ENCODE measurements at places on chromosomes 6 and 20.

GRCh38 chr6:9523462-9523861, 891.4 kb downstream of the TFAP2A start:
- DNase-seq: peak; percentile 90

- DNase-seq: no peak
These were observed 1.1 kb downstream of the NDRG3 start for GRCh38 chr20:36744764-36745191.

GRCh38 chr6:114342826-114343781, at the start of gene HS3ST5:
Gene HS3ST5 (minus strand): TSS chr6:114343023. CDS start chr6:114062845, 280,178 bp downstream.
- no peak for DNase-seq

- no peak for DNase-seq
These were observed 24.7 kb downstream of the PACSIN1 start for GRCh38 chr6:34490390-34491090.

DNA sequence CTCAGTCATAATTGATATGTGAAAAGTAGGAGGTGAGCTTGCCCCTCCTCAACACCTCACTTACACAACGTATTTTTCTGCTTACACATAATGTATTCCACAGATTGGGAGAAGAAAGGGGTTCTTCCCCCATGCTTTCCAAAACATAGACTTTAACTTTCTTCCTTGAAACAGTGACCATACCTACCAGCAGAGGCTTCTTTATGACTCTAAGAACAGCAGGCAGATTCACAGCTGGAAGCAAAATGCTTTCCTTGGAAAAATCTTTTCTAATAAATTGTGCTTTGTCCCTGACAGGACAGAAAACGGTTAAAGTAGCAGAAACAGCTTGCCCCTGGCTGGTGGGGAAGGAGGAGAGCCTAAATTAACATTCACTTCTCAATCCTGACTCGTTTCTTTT, 629.1 kb upstream of the IMPG1 start:
- DNase-seq: no peak

DNA sequence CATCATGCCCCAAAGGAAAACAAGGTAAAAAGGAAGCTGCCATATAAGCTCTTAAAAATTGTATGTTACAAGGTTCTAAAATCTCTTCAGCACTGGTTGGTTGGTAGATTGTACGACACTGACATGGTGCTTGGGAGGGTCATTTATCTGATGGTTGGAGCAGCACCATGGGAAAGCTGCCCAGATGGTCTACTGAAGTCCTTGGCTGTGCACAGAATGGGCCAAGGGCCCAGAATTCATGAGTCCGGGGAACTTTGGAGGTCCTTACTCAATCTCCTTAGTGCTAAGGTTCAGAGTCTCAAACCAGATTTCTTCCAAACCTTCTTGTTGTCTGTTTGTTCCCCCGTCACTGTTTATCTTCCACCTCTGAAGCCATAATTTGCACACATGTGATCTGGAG, 314.4 kb downstream of the ESR1 start:
- no peak for DNase-seq

- no peak for DNase-seq
These were observed 77.0 kb downstream of the ADTRP start for GRCh38 chr6:11701573-11701972.

DNA sequence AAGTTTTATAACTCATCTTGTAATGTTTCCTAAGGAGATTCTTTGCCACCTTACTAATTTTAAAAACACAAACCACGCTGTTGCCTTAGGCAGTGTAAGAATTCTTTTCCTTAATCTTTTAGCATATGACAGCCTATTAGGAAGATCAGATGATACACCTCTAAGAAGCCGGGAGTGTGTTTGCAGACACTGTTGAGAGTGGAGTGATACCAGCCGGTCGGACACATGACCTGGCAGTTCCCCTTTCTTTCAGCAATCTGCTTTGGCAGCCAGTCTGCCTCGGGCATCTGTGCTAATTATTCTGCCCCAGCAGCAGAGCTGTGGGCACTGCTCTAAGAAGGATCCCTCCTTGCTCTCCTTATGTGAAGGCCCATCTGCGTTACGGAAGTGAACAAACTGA, 50.9 kb downstream of the PLCB4 start:
- no peak for DNase-seq

DNA sequence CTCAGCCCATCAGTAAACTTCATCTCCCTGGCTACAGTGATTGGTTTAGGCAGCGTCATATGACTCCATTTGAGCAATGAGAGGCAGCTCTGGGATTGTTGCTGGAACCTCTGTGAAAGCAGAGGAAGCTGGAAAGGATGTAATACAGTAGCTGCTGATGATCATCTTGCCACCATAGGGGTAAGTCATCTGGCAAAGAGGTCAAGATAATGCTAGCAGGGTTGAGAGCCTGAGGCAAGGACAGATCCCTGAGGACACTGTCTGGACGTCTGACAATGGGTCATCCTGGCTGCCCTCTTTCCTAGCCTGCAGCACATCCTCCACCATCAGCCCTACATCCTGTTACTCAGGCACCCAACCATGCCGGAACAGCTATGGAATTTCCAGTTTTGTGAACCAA, 25.5 kb upstream of the FKBP1A start:
- DNase-seq: no peak

GRCh38 chr6:169396554-169397163, 143.0 kb upstream of the THBS2 start:
- no peak for DNase-seq

DNA sequence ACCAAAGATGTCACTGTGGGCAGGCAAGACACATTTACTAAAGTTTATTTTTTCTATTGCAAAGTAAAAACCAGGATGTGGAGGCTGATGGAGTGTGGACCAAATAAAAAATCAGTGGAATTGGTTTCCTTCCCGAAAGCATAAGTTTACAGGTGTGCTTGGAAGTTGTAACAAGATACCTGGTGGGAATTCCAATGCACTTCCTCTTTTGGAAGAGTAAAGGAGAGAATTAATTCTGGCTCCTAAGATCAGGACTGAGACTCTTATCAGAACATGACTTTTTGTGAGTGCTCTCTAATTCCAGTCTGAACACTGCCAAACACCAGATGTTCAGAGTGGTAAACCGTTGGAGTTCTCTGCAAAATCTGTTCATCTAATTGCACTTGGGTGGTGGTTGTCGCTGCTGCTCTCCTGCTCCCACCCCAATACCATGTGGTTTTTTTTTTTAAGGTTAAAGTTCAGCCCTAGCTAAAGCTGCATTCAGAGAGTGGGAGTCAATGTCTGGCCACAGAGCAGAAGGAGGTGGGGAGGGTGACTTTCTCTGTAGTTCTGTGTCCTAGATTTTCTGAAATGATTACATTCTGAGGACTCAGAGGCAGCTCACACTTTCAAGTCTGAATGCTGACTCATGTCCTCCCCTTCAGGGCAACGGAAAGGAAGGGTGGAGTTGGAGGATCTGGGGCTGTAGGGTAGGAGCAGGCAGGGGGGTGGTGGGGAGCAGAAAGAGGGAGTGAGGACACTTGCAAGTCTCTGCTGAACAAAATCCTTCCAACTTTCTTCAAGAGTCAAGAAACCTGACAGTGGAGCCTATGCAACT, 275.8 kb upstream of the PRDM1 start:
- DNase-seq: peak; percentile 67

- DNase-seq: no peak
These were observed 47.2 kb downstream of the CTNNBL1 start for GRCh38 chr20:37741055-37741454.

- no peak for DNase-seq
These were observed 16.4 kb downstream of the RNF24 start for GRCh38 chr20:3998998-3999397.

- DNase-seq: no peak
These were observed 149.8 kb downstream of the EYS start for GRCh38 chr6:65557224-65557623.

DNA sequence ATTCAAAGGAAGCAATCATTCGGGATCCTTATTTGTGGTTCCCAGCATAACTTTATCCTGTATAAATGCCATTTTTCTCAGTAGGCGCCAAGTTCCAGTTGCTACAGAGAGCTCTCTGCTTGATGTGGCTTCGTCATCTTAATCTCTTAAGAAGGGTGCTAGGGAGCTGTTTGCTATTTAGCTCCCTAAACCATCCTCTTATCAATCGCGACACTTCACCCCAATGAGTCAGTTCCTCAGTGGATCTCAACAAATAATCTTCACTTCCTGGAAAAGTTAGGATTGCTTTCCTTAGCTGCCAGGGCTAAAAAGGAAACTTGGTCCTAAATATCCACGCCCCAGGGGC, 1.3 kb upstream of the NKAIN2 start:
- no peak for DNase-seq

DNA sequence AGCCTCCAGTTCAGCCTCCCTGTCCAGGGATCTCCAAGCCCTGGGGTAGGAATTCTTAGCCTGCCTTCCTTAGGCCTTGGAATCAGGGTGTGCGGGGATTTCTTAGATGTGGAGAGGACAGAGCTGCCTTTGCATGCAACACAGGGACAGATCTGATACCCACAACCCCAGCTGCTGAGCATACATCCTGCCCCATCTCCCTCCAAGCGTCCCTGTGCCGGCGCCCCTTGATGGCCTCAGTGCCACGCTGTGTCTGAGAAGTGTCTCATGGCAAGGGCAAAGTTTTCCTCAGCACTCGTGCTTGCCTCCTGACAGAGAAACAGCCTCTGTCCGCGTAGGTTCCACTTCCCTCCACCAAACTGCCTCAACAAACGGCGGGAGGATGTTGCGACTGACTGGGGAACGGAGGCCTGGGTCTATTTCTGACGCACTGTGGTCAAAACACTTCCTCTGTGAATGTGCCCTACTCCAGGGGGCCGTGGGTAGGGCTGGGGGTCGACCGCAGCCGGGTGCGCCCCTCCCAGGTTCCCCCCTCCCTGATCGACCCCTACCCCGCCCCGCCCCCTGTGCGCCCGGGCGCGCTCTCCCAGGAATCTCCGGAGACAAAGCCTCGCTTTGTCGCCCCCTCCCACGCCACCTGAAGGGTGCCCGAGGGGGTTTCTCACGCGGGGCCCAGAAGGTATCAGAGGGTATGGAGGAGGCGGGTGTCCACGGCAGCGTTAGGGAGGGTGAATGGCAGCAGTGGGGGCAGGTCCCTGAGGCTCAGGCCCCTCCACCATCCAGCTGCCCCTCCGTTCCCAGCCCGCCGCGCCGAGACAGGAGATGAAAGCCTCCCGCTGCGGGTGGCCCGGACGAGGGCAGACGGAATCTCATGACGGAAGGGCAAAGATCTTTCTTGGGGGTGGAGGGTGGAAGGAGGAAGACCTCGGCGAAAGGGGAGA, 806 bp downstream of the MICAL1 start:
- no peak for DNase-seq

- DNase-seq: no peak
These were observed 4.8 kb downstream of the HRH3 start for GRCh38 chr20:62215020-62215990.

DNA sequence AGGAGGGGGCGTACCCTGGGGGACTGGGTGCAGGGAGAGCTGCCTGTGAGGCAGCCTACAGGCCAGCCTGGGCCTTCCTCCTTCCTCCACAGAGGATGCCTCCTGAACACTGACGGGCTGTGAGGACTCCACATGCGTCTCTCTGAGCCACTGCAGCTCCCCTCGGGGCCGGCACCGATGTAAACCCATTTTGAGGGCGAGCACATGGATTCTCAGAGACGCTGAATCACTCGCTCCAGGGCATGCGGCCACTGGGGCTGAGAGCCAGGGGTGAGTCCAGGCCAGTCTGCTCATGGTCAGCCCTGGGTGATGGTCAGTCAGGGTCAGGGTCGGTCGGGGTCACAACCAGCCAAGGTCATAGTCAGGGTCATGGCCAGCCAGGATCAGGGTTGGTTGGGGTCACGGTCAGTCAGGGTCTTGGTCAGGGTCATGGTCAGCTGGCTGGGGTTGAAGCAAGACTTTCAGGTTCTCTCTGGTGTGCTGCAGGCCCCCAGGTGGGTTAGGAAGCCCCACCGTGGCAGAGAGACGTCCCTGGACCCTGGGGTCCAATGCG, 14.7 kb upstream of the RBBP8NL start:
- DNase-seq: no peak

DNA sequence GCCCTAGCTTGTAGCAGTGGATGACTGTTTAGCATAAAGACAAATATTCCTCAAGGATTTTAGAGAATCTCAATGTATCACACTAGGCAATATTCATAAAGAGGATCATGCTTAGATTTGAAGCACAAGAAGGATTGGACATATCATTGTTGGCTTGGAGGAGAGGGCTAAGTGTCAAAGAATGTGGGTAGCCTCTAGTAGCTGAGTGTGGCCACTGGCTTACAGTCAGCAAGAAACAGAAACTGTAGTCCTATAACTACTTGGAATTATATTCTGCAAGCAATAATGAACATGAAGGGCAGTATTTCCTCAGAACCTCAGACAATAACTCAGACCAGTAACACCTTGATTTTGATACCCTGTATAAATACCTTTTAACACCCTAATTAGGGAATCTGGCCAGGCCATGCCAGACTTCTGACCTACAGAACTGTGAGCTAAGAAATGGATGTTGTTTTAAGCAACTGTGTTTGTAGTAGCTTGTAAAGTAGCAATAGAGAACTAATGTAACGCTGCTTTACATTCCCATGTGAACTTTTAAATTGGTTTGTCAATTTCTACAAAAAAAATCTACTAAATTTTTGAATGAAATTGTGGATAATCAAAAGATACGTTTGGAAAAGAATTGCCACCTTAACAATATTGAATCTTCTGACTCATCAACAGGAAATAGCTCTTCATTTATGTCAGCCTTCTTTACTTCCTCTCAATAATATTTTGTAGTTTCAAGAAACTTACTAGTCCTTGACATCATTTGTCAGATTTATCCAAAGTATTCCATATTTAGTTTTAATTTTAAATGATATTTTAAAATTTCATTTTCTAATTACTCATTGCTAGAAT, 65.2 kb upstream of the RSPO3 start:
- no peak for DNase-seq

- DNase-seq: no peak
These were observed 92.9 kb downstream of the PLEKHG1 start for GRCh38 chr6:150692604-150693003.

GRCh38 chr6:142885182-142885867, 59.7 kb downstream of the HIVEP2 start:
- peak; percentile 91 for DNase-seq

DNA sequence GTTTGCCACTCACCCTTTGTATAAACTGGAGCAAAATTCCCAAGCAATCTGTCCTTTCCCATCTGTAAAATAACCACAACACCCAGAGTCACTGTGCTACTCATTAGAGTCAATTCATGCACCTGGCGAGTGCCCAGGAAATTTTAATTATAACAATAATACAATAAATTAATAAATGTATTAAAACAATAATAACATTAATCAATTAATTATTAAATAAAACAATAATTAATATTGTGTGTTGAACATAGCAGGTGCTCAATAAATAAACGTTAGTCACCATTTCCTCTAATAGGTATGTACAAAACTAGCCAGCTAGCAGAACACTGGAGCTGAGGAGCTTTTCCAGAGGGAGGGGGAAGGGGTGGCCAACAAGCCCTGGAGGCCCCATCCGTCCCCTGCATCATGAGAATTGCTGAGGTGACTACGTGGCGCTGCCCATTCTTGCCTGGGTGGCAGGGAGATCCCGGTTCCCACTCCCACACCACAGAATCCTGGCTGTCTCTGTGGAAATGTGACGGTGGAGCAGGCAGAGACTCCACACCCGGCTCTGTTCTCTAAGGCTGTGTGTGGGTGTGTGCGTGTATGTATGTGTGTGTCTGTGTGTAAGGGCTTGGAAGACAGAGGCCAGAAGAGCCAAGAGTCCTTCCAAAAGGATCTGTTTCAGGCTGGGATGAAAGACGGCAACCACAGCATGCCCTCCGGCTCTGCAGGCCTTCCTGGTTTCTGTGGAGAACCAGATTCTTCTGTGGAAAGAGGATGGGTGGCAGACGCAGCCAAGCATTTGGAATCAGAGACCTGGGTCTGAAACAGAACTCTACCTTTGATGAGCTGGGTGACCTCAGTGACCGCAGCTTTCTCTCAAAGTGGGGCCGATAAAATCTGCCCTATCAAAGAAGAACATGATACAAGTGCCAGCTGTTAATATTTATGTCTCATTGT, 18.8 kb upstream of the EZR start:
- no peak for DNase-seq

GRCh38 chr6:111725446-111726112, 119.9 kb upstream of the TRAF3IP2 start:
- DNase-seq: no peak

All from non-pigmented ciliary epithelial cell (primary cell).